ENCODE measurements at places on chromosomes 7 and 10.

DNA sequence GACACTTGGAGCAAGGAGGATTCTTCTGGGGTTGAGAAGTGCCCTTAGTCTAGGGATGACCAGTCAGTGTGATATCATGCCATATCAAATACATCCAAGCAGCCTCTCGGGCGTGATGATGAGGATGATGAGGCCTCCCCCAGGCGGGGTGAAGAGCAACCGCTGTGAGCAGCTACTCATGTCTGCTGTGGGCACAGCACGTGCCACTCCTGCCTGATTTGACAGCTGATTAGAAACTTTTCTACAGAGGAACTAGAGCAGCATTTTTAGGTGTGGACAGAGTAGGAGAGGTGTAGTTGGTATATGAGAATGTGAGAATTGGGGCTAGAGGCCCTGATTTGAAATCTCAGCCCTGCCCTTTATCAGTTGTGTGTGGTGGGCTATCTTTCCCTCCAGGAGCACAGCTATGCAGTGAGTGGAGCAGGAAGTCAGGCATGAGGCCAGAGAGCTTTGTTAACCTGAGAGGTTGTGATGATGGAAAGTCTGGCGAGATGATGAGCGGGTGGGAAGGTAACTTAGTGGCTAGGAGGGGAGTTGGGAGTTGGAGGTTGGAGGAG lies 49.6 kb upstream of the COBL start:
- no peak for DNase-seq

GRCh38 chr7:120927454-120928103 lies 23.0 kb upstream of the ING3 start:
- DNase-seq, result no peak

DNA sequence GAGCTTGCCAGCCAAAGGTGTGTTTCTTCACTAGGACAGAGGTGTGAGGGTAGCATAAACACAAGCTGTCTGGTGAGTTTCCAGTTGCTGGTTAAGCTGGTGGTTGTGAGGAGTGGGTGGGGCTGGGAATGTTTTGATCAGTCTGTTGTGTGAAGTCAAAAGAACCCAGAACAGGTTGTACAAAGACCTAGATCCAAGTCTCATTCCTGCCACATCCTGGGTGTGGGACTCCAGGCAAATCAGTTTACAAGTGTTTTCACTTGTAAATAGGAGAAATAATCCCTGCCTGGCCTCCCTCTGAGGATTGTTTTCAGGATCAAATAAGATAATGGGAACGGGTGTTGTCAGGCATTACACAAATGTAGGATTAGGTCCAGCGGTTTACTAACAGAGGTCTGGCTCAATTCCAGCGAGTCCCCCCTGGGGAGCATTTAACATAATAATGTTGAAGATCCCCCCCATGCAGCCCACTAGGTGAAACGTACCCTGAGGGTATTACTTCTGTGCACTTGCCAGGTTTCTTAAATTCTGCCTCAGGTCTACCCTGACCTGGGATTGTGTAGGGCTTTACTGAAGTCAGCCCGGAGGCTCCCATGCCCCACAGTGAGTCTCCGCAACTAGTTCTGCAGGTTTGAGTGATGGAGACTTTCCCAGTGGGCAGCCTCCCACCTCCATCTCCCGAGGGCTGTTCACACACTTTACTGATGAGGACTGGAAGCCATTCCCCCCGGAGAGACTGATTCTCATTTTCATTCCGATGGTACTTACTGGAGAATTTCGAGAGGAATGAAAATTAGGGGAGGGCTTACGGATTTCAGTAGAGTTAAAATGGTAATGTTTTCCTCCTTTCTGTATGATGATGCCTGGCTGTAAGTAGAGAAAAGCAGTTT lies 2.7 kb upstream of the FRAT2 start:
- DNase-seq, result no peak

DNA sequence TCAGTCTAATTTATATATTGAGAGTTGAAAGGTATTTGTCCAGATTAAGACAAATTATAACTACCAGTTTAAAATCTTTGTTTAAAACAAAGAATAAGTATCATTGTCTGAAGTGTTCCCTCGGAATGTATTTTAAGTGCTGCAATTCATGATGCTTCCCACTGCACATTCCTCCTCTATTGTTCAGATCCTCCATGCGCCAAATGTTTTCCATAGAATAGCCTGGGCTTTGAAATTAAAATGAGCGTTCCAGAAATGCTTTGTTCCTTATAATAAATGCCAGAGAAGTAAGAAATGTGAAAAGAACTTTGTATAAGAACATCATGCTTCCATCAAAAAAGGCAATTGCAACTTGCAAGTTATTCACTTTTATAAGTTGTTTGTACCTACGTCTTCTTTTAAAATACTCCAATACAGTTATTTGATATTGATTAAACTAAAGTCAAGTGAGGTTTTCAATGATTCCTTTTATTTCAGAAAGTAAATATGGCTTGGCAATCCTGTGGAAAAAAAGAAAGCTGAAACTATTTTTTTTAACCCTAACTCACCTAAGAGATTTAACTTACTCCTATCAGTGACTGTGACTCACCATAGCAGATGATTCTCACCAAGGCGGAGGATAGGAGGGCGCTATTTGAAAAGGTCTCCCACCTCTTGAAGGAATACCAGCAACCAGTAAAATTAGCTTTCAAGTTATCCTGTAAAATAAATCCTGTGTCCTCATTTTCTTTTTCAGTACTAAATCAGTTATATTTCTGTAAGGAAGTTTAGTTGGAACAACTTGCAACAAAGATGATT lies 85.8 kb downstream of the CTNNA3 start:
- no peak for DNase-seq

DNA sequence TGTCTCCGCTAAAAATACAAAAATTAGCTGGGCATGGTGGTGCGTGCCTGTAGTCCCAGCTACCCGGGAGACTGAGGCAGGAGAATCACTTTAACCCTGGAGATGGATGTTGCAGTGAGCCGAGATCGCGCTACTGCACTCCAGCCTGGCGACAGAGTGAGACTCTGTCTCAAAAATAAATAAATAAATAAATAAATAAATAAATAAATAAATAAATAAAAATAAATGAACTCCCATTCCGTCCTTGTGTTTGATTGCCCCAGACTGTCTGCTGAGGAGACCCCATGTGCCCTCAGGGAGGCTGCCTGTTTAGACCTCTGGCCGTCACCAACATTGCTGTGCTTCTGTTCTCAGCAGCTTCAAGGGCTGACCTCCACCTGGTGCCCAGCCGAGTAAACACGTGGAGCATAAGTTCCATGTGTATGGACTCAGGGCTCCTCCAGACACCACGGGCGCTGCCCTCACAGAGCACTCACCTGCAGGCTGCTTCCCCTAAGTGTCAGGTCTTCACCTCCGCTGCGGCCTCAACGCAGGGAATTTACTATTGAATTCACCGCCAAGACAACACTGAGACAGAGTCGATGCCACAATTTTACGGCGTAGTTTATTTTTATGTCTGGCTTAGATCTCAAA lies 32.0 kb downstream of the VOPP1 start:
- DNase-seq, result peak; percentile 5

DNA sequence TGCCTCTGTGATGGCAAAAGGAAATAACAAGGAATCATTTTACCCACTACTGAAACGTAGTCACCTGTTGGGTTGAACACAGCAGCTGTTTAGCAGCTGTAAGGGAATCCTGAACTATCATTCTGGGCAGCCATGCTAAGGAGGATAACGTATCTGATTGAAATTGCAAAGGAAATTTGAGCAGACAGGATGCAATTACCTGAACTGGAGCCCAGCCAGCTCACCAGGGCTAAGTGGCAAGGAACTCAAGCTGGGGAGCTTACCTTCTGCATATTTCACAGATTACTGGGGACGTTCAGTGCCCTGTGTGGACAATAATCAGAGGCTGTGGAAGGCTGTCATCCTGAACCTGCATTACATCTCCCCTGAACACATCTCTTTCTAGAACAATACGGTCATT lies 650.5 kb downstream of the SORCS3 start:
- DNase-seq, result no peak

DNA sequence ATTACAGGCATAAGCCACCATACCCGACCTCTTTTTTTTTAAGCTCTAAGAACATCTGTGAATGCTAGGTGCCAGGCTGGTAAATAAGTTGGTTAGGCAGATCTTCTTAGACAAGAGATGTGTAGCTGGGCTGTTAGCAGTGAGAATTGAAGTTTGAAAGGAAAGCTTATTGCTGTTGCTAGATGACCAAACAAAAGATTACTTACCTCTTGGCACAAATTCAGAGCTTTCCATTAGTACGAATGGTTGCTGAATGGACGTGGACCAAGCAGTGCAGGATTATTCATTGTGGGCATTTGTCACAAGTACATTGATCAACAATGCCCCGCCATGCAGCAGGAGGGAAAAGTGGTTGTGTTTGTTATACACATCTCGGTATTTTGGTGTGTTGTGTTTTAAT lies 131.2 kb downstream of the GFRA1 start:
- no peak for DNase-seq

GRCh38 chr7:121288894-121289293 lies 39.9 kb upstream of the WNT16 start:
- no peak for DNase-seq

- DNase-seq, result no peak
Observed at GRCh38 chr10:131181456-131181855, 130.1 kb downstream of the TCERG1L start.

DNA sequence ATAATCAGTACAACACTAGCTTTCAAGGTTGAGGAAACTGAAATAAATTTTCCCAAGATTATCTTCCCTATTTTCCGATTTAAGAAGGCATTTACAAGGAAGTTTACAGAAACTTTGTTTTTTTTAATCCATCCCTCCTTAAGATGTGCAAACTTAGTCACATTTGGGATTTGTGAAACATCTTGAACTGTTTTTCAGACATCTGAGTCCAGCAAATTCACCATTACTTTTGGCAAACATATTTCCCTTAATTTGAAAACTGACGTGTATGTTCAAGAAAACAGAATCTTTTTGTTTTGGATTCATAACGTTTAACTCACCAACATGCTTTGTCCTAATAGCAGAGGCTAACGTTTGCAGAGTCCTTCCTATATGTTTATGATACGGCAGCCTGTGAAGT lies 19.5 kb downstream of the GLI3 start:
- no peak for DNase-seq

All from MM.1S (cell line).